ENCODE measurements at places on chromosomes 16 and 17.

GRCh38 chr16:60100371-60100770 is 1366.3 kb upstream of the GOT2 start:
- DNase-seq: no peak

GRCh38 chr17:57135026-57135788 is 50.2 kb downstream of the AKAP1 start:
- DNase-seq: no peak

- no peak for DNase-seq
These were observed 201.8 kb downstream of the CDH11 start for GRCh38 chr16:64919929-64920607.

GRCh38 chr17:80153004-80153403 is 6.1 kb upstream of the EIF4A3 start:
- no peak for DNase-seq

DNA sequence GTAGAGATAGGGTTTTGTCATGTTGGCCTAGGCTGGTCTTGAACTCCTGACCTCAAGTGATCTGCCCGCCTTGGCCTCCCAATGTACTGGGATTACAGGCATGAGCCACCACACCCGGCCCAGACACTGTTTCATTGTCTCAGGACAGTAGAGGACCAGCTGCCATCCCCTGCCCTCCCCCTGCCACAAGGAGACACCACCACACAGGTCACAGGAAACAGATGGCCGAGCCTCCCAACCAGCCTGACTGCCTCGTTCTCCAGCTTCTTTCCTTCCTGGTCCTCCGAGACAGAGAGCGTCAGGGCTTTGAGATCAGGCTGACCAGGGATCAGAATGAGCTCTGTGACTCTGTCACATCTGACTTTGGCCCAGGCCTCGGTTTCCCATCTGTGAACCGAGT is 20.8 kb upstream of the RNPS1 start:
- DNase-seq: no peak

DNA sequence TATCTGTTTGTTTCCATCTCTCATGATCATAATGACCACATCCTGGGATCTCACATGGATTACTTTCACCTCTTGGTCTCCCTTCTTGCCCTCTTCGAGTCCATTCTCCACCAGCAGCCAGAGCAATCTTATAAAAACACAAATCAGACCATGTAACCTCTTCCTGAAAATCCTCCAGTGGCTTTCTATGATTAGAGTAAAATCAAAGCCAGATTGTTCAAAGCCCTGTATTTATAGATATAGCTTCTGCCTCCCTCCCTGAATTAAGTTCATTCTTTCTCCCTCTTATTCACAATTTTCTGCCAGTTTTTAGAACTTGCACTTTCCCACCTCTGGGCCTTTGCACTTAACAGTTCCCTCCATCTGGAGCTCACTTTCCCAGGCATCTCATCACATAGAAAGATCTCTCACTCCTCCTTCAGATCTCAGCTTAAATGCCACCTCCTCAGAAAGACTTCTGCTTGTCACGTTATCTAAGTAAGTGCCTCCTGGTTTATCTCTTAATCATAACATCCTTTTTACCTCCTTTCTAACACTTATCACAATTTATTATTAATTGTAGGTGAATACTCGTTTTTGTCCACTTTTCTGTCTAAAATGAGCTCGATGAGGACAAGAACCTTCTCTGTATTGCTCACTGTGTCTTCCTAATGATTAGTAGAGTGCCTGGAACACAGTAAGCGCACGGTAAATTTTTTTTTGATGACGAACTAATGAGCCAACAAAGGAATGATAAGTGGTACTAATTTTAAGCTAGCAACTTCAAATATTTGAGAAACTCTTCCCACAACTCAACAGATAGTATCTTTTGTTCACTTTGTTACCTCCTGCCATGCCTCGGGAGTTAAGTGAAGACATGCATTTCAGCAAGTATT is 80.5 kb downstream of the CYB561 start:
- no peak for DNase-seq

DNA sequence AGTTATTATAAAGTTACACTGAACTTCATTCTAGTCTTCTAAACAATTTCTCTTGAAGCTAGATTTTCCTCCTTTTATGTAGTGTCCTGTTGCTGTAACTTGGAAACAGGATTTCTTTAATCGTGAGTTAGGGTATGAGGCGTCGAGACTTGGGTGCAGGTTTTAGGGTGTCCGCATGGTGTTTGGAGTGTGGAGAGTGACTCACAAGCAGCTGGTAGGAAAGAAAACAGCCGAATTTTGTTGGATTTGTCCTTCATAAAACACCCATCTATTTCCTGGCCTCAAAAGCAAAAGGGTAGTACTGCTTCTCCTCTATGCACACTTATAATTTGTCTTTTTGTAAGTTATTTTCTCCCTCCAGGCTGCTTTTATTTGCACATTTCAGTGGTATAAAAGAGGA is 1.6 kb downstream of the RPTOR start:
- no peak for DNase-seq

- DNase-seq: peak; percentile 53
These were observed 32.7 kb upstream of the CDH1 start for GRCh38 chr16:68704232-68704867.

- no peak for DNase-seq
These were observed at the start of gene TMIGD1 for GRCh38 chr17:30333503-30334360. Gene TMIGD1 (minus strand): TSS chr17:30334057. CDS start chr17:30332133, 1,924 bp downstream.

DNA sequence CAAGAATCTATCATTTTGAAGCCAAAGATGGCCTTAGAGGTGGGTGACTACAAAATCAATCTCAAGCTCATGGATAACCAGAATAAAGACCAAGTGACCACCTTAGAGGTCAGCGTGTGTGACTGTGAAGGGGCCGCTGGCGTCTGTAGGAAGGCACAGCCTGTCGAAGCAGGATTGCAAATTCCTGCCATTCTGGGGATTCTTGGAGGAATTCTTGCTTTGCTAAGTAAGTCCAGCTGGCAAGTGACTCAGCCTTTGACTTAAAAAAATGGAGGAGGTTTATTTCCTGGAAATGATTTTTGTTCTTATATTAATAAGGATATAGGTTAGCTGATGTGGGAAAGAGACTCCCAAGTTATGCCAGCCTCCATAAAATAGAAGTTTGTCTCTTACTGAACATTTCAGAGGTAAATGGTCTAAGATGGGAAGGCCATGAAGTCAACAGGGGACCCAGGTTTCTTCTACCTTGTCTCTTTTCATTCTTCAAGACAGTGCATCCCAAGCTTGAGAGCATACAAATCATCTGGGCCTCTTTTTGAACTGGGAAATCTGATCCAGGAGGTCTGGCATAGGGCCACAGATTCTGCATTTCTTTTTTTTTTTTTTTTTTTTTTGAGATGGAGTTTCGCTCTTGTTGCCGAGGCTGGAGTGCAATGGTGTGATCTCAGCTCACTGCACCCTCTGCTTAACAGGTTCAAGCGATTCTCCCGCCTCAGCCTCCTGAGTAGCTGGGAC is 19.8 kb upstream of the TANGO6 start:
- no peak for DNase-seq

DNA sequence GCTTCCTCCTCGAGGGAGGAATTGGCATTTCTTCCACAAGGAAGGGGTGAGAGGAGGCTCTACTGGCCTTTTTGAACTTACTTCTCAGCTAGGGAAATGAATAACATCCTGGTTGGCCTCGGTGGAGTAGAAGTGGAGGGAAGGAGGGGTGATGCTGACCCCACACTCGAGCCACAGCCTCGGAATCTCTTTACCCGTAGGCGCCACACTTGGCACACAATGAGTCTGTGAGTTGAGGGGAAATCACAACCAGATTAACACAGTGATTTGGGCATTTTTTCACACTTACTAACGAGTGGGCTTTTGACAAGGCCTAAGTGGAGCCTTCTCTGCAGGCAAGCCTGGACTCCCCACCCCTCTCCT is 47.3 kb upstream of the TBX2 start:
- DNase-seq: no peak

Measured in CD4-positive, alpha-beta T cell treated with Interferon alpha-2 for 1 hour (primary cell).